ENCODE measurements at places on chromosomes 6 and 20. TPM values are rescaled to one million over a fixed set of nuclear protein-coding genes. Genes with fewer than 3 reads are reported as not detected.

DNA sequence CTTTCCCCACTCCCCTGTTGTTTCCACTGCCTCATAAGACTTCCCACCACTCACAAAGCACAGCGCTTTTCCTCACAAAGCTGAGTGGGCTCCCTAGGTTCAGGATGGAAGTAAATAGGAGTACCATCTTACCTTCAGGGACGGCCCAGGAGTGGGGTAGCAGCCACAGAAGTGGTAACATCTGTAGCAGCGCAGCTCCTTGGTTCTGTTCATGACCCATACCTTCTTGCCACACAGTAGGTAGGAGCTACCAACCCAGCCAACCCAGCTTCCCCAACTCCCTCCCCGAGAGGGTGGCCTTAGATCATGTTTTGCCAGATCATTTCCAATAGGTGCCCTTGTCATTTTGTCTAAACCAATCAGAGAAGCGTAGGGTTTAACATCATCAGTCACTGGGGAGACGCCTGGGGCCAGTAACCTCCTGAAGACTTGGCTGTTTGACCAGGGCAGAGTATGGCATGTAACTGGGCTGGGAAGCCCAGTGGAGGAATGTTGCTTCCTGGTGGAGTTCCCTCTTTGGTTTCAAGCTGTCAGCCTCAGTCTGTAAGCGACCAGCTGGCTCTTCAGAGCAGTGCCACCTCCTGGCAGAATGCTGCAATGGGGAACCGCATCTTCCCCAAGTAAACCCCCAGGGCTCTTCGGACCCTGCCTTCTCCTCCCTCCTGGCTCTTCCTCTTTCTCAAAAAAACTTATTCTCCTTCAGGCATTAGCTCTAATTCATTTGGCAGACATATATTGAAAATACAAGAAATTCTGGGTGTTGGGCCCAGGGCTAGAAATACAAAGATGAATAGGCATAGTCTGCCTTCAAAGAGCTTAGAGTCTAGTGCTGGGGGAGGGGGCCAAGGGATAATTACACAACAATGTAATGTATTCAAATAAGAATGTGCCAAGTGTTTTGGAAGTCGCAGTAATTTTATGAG is at the start of gene HLA-DMA:
TSS of gene HLA-DMA (minus strand) at position 281 of the 923 bp plus-strand sequence. CDS start at position 220, 61 bp downstream.
- H3K27me3 ChIP-seq = no peaks in the 10 kb centered on the region
- no peak within 1 kb of the TSS for H3K27ac ChIP-seq
- DNase-seq = peak; percentile 75
- no peaks in the 10 kb centered on the region for H3K4me1 ChIP-seq

GRCh38 chr6:151690303-151690702 is 117.2 kb upstream of the ESR1 start:
- no peaks in the 10 kb centered on the region for H3K36me3 ChIP-seq
- H3K4me3 ChIP-seq = no peak overlapping the region
- no peak overlapping the region for H3K27ac ChIP-seq
- peaks cover 8% of the 10 kb centered on the region for H3K27me3 ChIP-seq

DNA sequence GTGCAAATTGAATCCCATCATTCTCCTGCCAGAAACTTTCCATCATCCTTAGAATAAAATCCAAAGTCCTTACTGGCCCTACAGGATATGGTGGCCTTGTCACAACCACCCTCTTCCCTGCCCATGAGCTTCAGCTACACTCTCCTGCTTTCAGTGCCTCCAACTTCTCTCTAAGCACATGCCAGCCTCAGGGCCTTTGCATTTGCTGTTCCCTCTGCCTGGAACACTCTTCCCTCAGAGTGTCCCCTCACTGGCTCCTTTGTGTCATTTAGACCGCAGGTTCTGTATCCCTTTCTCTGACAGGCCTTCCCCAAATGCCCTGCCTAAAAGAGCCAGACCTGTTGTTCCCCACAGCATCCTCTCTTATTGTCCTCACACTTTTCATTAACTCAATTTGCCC is 18.2 kb downstream of the HCK start:
- DNase-seq = no peak
- no peaks in the 10 kb centered on the region for H3K36me3 ChIP-seq
- H3K4me1 ChIP-seq = no peaks in the 10 kb centered on the region
- H3K27me3 ChIP-seq = peaks cover 9% of the 10 kb centered on the region
- H3K4me3 ChIP-seq = no peak overlapping the region

DNA sequence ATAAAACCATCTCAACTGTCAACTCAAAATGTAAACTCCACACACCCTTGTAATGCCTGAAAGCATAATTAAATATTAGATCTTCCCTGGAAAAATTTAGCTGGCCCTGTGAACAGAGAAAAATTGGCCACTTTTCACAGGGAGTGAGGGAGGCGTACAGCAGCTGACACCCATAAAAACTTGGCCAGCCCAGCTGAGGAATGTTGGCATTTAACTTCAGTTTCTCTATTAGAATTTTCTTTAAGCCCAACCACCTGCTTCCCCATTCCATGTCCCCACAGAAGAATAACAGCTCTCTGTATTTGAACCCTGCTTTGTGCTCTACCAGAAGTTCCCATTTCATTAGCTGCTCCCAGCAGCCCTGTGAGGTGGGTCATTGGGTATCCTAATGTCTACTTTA is 41.0 kb downstream of the PKHD1 start:
- peaks cover 3% of the 10 kb centered on the region for H3K4me1 ChIP-seq
- no peak overlapping the region for H3K4me3 ChIP-seq
- no peaks in the 10 kb centered on the region for H3K36me3 ChIP-seq
- DNase-seq = no peak

C6orf52 gene
- total RNA-seq = 0.69 TPM
